ENCODE measurements at places on chromosomes 16 and 17.

DNA sequence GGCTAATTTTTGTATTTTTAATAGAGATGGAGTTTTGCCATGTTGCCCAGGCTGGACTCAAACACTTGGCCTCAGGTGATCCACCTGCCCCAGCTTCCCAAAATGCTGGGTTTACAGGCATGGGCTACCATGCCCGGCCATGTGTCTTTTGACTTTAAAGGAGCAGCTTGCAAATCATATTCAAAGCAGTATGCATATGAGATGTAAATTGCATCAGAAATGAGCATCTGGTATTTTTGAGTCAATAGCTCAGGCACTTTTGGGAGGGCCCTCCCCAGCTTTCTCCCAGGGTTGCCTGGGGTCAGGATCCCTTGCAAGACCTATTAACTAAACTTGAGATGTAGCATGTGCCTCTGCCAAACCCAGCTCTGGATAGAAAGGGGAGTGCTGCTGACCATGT lies 21.5 kb downstream of the EPOP start:
- no peak for DNase-seq

DNA sequence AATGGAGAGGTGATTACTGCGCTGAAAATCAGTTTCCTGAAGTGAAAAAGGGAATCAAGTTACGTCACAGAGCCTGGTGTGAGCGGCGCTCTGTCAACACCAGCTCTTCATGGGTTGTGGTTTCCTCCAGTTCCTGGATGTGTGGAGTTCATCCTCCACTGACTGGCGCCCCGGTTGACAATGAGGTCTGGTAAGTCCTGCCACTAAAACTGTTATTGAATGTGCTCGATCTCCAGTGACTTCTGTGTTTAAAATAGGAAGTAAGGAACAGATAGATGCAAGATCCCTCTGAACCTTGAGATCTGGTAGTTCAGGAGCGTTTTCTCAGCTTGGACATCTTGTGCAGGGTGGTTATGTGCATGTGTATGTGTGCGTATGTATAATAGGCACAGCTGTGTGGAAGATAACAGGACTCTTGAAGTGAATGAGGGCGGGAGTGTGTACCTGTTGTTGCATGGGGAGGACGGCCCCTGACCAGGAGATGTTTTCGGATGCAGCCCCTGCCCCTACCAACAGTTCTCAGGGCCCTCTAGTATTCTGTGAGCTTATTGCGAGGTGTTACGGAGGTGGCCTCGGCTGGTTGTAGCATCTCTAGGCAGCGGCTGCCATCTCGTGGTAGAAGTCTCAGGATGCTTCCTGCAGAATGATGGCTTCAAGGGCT lies 22.0 kb upstream of the GOT2 start:
- DNase-seq: no peak

DNA sequence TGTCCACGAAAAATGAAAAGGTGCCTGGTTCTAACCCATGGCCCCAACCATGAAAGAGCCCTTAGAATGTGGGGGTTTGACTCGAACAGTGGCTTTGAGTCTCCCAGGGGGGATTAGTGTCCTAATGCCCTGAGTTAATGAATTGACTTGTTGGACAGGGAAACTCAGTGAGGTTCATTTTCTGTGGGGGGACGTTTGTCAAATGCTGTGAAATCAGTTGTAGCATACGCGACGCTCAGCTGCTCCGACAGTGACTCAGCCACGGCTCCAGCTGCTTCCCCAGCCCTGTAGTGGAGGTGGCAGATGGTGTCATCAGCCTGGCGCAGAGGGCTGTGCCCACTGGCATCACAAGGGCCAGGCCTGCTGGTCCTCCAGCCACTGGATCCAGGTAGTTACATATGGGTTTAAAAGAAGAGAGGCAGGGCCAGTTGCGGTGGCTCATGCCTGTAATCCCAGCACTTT lies 3.9 kb upstream of the TMEM235 start:
- no peak for DNase-seq

DNA sequence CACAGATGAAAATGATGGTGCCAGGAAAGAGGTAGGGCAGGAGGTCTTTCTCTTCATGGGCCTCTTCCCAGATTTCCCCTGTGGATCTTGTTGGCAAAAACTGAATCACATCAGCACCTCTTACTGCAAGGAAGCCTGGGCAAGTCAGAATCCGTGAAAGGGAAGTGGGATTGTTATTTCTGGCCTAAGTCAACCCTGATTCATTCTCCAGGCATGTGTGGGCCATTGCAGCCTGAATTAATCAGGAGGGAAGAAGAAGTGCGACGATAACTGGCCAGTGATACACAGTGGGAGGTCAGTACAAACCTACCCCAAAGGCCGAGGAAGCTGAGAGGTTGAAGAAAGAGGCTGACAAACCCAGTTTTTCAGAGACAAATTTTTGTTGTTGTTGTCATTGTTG lies 17.9 kb upstream of the NSMCE1 start:
- no peak for DNase-seq

GRCh38 chr16:3651461-3652372 lies 2.8 kb upstream of the DNASE1 start:
- peak; percentile 54 for DNase-seq

GRCh38 chr17:39573447-39574298 lies 34.0 kb downstream of the NEUROD2 start:
- DNase-seq: no peak

GRCh38 chr17:79459003-79459655 lies 151.7 kb downstream of the RBFOX3 start:
- DNase-seq: no peak

GRCh38 chr17:72997559-72997958 lies 94.9 kb downstream of the SLC39A11 start:
- no peak for DNase-seq

DNA sequence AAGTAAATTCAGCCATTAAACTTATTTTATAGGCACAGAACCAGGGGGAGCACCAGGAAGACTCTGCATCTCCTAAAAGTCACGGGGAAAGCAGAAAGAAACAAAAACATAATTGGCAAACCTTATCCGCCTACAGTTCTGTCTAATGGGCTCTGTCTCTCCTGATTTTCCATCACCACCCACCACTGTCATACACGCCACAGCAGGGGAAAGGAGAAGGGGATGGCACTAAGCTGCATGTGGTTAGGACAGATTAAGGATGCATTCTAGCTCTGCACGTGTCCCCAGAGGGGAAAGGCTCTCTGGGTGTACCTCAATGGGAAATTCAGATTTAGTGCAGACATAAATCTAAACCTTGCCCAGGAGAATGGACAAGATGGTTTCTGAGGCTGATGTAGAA lies 359.8 kb downstream of the TMEM114 start:
- no peak for DNase-seq

DNA sequence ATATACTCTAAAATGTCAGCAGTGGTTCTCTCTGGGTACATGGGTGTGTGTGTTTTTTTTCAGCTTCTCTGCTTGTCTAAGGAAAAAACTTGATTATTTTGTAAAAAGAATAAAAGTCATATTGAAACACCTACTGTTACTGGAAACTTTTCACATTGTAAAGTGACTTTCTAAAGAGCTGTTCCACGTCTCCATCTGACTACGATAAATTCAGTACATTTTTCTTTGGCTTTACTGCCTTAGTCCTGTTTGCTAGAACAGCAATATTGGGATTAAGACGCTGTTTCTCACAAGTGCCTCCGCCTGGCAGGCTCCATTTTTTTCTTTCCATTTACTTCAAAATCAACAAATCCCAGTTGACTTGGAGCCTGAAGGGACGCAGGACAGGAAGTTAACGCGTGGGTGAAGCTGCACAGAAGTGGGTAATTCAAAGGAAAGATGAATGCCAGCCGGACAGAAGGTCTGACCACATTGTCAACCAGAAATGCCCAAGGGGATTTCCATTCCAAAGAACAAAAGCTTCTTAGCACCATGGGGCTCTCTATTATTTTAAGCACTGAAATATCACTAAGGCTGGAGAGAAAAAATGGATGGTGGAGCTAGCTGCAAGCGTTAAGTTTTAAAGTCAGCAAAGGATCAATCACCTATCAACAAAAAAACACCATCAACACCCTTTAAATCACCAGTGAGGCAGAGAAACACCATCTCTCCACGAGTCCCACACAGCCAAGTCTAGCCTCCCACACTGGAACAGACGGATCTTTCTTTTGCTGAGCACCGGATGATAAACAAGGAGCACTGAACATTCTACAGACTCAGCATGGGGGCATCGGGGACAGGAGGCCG lies 8.4 kb downstream of the GLOD4 start:
- no peak for DNase-seq

- no peak for DNase-seq
Measured at GRCh38 chr16:88923450-88923849, 53.6 kb downstream of the CBFA2T3 start.

DNA sequence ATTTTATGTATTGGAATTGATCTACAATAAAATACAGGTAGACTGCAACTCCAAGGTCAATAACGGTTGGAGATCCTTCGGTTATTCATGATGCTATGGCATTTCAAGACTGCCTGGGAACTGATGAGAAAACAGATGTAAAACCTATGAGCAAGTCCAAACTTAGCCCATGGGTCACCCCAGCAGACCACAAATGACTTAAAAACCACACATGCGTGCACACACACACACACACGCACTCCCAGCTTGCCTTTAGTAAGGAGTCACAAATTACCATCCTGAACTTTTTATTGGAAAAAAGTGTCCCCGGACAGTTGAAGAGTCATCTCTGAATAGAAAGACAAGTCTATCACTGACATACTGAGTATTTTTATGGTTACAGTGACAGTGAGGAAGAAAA lies 26.7 kb downstream of the TRIM25 start:
- DNase-seq: no peak

DNA sequence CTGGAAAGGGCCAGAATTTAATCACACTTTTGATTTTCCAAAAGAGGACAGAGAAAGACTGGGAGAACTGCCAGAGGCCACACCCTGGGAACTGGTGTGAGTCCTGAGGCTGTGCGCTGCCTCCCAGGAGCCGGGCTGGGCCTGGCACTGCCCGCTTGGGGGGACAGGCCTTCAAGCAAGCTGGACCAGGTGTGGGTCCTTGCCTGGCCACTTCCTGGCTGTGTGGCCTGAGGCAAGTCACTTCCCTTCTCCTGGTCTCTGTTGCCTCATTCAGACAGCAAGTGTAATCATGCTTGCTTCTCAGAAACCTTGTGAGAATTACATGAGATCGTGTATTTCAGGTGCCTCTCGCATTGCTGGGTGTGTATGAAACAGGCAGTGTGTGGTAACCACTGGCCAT lies 143.0 kb downstream of the SNX29 start:
- no peak for DNase-seq

DNA sequence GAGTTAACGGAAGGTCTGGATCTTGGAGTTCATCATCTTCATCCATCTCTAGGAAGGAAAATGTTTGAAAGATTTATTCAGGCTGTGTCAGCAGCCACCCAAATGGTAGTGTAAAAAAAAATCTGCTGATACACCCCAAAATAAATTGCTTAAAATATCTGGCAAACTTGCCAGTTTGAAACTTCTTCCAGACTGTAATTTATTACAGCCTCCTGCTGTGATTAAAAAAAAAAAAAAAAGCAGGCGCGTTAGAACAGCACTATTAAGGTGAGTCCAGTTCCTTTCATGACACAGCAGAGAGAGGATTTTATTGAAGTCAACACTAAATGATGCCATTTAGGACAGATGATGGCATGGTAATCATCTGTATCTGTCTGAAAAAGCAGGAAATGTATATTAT lies 140.6 kb upstream of the CORO6 start:
- no peak for DNase-seq

DNA sequence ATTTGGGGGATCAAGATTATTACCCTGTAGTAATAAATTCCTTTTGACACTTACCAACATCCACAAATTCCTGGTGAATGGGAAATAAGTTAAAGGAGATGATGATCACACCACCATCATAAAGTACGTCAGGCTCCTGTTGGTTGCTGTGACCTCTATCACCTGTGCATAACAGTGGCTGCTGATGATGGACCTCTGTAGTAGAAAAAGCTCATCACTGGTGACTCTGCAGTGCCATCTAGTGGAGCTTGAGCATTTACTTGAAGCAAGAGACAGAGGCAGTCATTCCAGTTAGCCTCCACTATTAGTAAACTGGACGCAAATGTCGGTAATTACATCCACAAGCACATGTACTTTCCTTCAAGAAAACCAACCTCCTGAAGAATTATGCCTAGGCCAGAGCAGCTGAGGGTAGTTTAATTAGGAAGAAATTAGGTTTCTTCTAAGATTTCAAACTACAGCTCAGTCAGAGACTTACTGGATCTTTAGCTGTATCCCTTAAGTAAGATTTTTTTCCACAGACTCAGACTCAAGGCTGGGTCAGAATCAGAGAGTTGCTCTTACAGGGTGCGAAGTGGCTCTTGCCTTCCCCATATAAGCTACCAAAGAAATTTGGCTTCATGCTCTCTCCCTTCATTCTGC lies 39.3 kb downstream of the CYB561 start:
- DNase-seq: no peak

- DNase-seq: no peak
Measured at GRCh38 chr17:66287911-66288310, 14.5 kb upstream of the PRKCA start.

- no peak for DNase-seq
Measured at GRCh38 chr16:56629531-56629930, 2.9 kb upstream of the MT1M start.

- peak; percentile 65 for DNase-seq
Measured at GRCh38 chr17:8142887-8143580, 9.2 kb downstream of the PER1 start.

DNA sequence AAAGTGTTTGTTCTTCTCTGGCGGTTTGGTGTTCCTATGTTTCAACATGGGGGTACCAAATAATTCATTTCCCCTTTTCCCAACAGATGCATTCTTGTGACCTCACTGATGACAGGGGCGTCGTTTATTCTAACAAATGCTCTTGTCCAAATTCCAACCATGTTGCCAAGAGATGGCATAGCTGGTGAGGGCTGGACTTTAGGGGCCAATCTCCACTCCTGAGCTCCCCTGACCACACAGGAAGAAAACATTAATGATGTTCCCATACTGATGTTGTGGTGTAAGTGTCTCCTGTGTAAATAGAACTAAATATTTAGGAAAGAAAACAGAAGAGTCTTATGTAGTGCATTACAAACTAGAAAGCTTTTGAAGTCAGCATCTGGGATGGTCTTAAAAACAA lies 431.6 kb downstream of the CDH13 start:
- DNase-seq: no peak

GRCh38 chr17:41322094-41322902 lies 6.8 kb upstream of the KRTAP17-1 start:
- DNase-seq: no peak

DNA sequence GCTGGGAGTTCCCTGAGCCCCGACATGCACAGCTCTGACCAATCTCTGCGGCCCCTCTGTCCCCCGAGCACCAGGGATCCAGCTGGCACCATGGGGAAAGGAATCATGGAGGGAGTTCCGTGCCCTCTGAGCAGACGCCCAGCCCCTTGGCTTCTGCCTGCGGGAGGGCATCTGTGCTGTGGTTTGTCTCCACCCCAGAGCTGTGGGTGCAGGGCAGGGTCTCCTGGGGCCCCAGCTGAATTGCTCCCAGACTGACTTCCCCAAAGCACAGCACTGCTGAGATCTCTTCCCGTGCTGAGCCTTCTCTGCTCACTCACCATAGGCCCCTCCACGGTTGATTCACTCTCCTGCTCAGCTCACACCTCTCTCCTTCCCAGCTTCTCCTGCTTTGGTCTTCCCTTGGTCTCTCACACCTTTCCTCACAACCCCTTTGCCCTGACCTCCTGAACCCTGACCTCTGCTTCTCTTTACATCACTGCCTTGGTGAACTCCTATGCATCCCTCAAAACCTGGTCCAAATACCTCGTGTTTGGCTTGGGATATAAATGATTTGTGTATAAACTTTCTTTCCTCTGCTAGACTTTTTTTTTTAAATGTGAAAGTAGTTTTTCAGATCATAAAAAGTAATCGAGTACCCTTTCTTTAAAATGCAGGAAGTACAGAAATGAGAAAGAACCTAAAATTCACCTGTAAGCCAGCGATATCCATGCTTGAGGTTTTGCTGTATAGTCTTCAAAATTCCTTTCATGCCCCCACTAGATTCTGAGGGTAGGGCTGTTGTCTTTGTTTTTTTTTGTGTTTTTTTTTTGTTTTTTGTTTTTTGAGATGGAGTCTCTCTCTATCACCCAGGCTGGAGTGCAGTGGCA lies 265.3 kb downstream of the SEC14L1 start:
- no peak for DNase-seq

All from type B pancreatic cell (in vitro differentiated cells).